Activated naive CD4-positive, alpha-beta T cell treated with anti-CD3 and anti-CD28 coated beads, Interleukin-2, amount 50 U/mL, for 72 hours (primary cell): ENCODE measurements at places on chromosomes 3 and 15. TPM values are rescaled to one million over a fixed set of nuclear protein-coding genes. Genes with fewer than 3 reads are reported as not detected.

FYCO1 gene
- 18.1 TPM for total RNA-seq

NR2E3 gene
- total RNA-seq = not detected

CEP63 gene
- 23.4 TPM for total RNA-seq

USP4 gene
- 76.0 TPM for total RNA-seq

DAZL gene
- total RNA-seq = not detected

- no peak for DNase-seq
These were observed 44.0 kb downstream of the SMAD3 start for GRCh38 chr15:67109141-67110034.

GRCh38 chr15:100759698-100760356, 119.8 kb upstream of the ALDH1A3 start:
- no peak for DNase-seq

DNA sequence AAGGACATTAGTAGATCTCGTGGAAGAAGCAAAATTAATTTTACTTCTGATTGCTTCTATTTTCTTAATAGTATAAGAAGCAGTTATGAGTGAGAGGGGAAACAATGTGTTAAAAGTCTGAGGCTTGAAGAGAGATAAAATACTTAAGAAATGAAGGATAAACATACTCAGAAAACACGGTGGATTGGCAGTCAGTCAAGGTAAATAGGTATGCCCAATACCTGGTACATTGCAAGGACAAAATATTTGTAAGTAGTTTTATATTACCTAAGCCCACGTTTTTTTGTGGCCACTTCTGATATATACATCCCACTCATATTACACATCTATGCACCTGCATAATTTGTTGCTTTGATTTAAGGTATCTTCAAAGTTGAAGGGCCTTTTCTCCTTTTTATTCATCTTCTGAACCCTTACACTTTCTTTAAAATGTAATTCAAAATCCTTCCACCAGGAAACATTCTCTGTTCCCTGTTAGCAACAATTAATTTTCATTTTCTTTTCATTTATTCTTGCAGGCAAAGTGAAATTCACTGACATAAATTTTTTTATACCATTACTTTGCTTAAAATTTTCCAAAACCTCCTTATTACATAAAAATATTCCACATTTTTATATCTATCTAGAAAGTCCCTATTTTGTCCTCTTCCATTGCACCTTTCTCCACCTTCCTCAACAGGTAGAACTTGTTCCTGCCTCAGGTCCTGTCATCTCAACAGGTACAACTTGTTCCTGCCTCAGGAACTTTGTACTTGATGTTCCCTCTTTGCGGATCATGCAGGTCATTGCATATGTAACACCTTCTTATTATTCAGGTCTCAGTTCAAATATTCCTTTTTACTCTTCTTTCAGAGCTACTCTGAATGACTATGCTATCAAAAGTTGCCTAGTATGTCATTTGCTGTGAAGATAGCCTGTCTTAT, 755.7 kb upstream of the ALCAM start:
- no peak for DNase-seq

DNA sequence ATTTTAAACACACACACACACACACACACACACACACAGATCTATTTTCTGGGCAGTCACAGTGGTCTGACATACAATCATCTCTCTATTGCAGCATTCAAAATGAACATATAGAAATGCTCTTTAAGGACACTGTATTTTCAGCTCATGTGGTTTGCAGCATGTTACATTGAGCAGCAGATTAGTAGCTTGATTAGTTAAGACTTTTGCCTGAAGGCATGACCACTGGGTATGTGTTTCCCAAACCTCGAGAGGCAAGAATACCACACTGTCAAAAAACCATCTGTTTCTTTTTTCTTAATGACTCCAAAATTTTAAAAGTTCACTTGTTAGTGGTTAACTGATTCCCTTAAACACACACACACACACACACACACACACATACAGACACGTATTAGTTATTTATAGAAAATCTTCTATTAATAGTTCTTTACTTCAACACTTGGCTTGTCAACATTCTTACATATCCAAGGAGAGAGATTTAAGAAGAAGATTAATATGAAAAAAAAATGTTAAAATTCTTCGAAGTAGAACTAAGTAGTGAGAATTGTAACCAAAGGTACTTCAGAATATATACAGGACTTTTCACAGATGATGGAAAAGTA, 518.2 kb downstream of the CADM2 start:
- no peak for DNase-seq

- no peak for DNase-seq
These were observed 22.7 kb upstream of the ATP1B3 start for GRCh38 chr3:141853629-141854168.

- no peak for DNase-seq
These were observed 2.8 kb upstream of the SLC28A2 start for GRCh38 chr15:45249125-45249780.

- no peak for DNase-seq
These were observed 71.9 kb downstream of the FILIP1L start for GRCh38 chr3:100042166-100042981.

DNA sequence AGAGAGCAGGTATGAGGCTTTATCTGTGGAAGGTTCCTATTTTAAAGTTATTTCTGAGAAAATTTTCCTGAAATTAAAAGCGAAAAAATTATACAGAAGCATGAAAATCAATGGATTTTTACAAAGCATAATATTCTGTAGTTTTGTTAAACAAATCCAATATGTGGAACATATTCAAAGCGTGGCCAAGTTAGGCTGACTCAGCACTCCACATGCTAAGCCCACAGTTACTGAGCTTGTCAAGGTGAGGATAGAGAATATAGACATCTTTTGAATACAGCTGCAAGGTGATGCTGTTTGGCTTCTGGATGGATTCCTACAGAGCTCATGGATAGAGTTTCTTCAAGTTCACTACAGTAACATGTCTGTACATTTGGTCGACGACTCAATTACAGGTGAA, 302.5 kb downstream of the C3orf38 start:
- DNase-seq = no peak

DNA sequence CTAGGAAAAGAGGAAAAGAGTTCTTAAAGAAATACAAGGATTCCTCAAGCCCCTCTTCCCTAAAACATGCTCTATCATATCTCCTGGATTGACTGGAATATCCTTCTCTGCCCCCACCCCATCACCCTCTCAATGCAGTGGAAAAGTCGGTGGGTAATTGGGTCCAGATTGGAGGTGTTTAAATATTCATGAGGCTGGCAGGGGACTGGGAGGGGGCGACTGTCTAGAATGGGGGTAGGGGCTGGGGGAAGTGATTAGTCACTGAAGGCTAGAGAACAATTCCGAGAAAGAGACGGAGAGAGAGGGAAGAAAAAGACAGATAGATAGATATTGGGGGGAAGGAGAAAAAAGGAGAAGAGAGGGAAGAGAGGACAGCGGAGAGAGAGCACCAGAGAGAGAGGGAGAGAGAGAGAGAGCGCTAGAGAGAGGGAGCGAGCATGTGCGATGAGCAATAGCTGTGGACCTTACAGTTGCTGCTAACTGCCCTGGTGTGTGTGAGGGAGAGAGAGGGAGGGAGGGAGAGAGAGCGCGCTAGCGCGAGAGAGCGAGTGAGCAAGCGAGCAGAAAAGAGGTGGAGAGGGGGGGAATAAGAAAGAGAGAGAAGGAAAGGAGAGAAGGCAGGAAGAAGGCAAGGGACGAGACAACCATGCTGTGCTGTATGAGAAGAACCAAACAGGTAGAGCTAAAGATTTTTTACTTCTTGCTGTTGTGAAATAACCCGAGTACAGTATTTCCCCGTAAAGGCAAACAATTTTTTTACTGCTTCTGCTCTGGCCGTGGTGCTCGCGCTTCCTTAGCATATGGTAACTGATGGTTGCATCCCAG, at the start of gene GAP43:
GAP43 (plus strand) TSS at position 467 of the 825 bp plus-strand sequence; CDS start at position 647, 180 bp downstream.
- no peak for DNase-seq

GRCh38 chr3:109900783-109901182, 563.4 kb upstream of the DPPA4 start:
- no peak for DNase-seq

- DNase-seq = no peak
These were observed 60.6 kb downstream of the WNT5A start for GRCh38 chr3:55426486-55426885.

GRCh38 chr3:23864931-23865330, 51.9 kb downstream of the NKIRAS1 start:
- DNase-seq = no peak

DNA sequence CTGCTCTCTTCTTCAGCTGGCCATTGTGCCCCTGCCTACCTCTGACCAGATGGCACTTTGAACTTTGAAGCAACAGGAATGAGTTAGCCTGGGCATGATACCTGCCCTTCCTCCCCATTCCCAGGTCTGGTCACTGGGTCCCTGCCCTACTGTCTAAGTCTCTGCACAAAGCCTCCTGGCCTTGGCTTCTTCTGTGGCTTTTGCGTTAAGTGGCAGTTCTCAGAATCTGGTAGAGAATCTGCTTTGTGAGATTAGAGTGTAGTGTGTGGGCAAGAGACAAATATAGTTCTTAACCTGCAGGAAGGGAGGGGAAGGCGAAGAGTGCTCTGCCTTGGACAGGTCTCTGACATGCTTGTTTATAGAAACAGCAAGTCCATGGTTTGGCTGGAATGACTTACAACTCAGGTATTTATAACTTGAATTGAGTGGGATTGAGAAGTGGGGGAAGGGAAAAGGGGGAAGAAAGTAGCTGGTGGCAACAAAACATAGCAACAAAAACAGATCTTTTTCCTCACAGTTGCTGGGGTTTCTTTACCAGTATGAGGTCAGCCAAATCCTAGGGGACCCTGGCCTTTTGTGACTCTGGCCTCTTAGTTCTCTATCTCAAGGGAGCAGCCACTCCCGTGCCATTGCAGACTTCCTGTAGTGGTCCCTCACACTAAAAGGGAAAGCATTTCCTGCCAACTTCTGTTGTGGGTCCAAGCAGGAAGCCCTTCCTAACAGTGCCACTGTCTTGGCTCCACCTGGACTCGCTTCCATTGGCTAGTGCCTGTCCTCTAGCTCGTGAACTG, 16.7 kb downstream of the MAPKBP1 start:
- no peak for DNase-seq

DNA sequence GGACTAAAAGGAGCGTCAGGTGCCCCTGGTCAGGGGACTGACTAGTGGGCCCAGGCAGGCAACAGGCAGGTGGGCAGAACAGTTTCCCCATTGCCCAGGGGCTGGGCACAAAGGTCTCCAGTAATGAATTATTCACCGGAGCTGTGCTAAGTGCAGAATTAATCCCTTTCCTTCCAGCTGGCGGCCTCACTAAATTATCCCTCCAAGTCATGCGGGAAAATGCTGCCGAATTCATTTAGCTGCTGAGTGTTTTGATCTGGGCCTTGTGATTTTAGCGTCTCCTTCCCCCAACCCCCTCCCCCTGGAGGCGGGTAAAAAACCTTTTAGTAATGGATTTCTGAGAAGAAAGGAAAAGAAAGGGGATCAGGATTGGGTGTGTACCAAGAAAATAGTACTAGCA, 47.2 kb downstream of the CCDC33 start:
- DNase-seq = no peak

- DNase-seq = no peak
These were observed 156.7 kb upstream of the MEF2A start for GRCh38 chr15:99409097-99409473.

- DNase-seq = no peak
These were observed 47.0 kb upstream of the HERC1 start for GRCh38 chr15:63880744-63881143.

DNA sequence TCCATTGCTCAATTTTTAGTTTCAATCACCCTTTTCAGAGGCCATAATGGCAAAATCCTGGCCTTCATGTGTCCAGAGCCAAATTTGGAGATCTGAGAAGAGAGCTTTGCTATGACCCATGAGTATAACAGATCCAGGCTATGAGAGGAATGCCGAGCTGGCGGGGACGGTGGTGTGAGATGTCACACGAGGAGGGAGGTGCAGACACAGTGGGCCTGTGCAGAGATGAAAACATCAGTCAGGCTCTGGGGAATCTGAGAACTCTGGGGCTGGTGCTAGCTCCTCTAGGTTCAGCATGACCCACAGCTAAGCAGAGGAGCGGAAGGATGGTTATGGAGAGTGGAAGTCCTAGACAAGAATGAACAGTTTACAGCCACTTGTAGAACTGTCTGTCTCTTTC, 398.3 kb upstream of the ATP10A start:
- DNase-seq = no peak
